ENCODE measurements at places on chromosomes 16 and 17.

- no peaks in the 10 kb centered on the region for H3K36me3 ChIP-seq
- H3K4me3 ChIP-seq, result no peak overlapping the region
- H3K27ac ChIP-seq, result no peak overlapping the region
- no peak for DNase-seq
- no peaks in the 10 kb centered on the region for H3K27me3 ChIP-seq
Observed at GRCh38 chr17:4485676-4486646, 12.7 kb upstream of the SPNS2 start.

DNA sequence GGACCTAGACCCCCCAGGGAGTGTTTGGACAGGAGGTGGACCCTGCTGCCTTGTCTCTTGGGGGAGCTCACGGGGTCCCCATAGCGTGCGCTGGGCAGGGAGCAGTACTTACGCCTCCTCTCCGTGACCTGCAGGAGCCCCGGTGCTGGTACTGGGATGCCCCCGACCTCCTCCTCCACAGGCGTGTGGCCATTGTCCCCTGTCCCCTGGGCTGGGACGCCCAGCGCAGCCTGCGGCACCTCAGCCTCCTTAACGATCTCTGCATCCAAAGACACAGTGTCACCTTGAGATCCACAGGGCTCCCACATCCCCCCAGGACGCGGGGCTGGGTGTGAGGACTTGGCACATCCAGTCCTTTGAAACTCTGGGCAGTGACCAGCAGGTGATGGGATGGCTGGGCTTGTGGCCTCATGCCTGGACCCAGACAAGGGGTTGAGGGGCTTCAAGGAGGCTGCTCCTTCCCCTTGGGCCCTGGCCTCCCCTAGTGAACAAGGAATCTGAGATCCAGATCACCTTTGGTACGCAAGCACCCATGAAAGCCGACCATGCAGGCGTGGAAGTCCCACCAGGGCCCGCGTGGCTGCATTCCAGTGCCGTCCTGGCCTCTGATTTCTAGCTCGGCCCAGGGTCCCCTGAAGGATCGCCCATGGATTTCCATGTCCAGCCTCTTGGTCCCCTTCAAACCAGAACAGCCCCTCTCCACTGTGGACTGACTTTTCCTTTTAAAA, 9.9 kb downstream of the DBNDD1 start:
- H3K36me3 ChIP-seq, result no peaks in the 10 kb centered on the region
- H3K4me1 ChIP-seq, result no peaks in the 10 kb centered on the region
- no peaks in the 10 kb centered on the region for H3K27me3 ChIP-seq
- DNase-seq, result no peak
- H3K4me3 ChIP-seq, result no peak overlapping the region
- no peak overlapping the region for H3K27ac ChIP-seq

DNA sequence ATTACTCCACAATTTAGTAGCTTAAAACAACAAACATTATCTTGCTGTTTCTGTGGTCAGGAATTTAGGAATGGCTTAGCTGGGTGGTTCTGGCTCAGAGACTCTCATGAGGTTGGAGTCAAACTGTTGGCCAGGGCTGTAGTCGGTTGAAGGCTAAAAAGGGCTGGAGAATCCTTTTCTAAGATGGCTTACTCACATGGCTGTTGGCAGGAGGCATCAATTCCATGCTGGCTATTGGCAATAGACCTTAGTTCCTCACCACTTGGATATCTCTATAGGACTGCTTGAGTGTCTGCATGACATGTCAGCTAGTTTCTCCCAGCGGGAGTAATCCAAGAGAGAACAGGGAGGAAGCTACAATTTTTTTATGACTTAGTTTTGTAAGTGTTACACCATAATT, 6.6 kb upstream of the EFCAB13 start:
- peak overlapping the region; percentile 56 for H3K27ac ChIP-seq
- no peaks in the 10 kb centered on the region for H3K4me1 ChIP-seq
- DNase-seq, result no peak
- H3K4me3 ChIP-seq, result no peak overlapping the region
- no peaks in the 10 kb centered on the region for H3K27me3 ChIP-seq
- no peaks in the 10 kb centered on the region for H3K36me3 ChIP-seq

DNA sequence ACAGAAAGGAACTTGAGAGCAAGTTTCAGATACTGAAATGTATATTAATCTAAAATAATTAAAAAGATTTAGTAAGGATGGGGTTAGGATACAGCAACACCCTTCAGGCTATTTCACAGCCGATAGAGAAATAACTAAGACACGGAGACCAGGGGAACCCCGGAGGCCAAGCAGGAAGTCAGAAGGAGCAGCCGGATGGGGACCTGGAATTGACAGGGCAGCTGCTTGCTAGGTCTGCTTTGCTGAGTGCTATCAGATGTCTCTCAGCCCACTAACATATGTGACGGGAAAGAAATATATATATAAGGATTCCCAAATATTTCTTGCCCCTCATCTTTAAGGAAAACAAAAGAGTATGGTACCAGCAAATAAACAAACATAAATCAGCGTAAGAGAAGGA, 154.1 kb upstream of the CDH5 start:
- no peak overlapping the region for H3K27ac ChIP-seq
- DNase-seq, result no peak
- no peaks in the 10 kb centered on the region for H3K36me3 ChIP-seq
- H3K27me3 ChIP-seq, result no peaks in the 10 kb centered on the region
- H3K4me1 ChIP-seq, result no peaks in the 10 kb centered on the region

DNA sequence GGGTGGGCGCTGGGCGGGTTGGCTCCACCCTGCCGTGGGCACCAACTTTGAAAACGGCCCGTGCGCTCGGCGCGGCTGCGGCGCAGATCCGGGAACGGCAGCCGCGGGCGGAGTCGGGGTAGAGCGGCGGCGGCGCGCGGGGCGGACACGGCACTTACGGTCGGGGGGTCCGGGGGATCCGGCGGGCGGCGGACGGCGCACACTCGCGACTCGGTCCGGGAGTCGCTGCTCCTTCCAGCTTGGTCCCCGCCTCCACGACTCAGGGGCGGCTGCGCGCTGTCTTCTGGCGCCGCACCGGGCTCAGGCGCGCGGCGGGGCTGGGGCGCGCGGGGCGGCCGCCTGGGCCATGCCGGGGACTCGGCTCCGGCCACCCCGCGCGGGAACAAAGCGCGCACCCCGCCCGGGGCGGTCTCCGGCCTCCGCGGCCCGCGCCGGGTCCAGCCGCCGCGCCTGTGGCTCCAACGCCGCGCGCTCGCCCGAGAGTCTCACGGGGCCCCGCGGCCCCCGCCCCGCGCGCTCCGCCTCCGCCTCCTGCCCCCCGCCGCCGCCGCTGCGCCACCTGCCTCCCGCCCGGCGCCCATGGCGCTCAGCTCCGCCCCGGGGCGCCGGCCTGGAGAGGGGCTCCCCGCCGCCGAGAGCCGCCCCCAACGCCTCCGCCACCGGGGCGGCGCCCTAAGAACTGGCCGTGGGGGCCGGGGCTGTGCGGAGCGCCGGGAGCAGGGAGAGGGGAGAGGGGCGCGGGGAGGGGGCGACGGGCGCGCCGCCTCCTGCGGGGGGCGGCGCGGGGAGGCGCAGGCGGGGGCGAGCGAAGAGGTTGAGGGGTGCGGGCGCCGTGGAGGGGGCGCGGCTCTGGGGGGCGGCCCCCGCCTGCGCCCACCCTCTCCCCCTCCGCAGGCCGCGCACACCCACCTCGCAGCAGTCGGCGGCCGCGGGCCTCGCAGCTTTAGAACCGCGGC, 35.9 kb downstream of the CBFA2T3 start:
- no peak for DNase-seq
- H3K36me3 ChIP-seq, result no peaks in the 10 kb centered on the region
- H3K27me3 ChIP-seq, result peaks cover 26% of the 10 kb centered on the region
- no peak overlapping the region for H3K27ac ChIP-seq

DNA sequence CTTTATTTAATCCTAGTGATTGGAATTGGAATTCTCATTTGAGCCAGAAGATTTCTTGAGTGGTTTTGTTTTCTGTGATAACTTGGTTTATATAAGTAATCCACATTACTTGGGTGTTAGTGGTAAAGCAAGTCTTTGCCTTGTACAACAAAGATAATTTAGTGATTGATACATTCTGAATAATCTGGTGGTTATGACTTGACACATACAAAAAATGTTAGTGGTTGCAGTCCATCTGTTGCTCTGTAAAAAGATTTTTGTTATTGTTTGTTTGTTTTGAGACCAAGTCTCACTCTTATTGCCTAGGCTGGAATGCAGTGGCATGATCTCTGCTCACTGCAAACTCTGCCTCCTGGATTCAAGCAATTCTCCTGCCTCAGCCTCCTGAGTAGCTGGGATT, 13.2 kb downstream of the OMG start:
- no peak for DNase-seq
- no peaks in the 10 kb centered on the region for H3K4me1 ChIP-seq
- no peaks in the 10 kb centered on the region for H3K27me3 ChIP-seq
- H3K27ac ChIP-seq, result no peak overlapping the region
- no peak overlapping the region for H3K4me3 ChIP-seq
- no peaks in the 10 kb centered on the region for H3K36me3 ChIP-seq

GRCh38 chr16:69553332-69553731, 12.4 kb upstream of the NFAT5 start:
- no peak overlapping the region for H3K27ac ChIP-seq
- DNase-seq, result no peak
- no peaks in the 10 kb centered on the region for H3K4me1 ChIP-seq
- H3K4me3 ChIP-seq, result no peak overlapping the region

DNA sequence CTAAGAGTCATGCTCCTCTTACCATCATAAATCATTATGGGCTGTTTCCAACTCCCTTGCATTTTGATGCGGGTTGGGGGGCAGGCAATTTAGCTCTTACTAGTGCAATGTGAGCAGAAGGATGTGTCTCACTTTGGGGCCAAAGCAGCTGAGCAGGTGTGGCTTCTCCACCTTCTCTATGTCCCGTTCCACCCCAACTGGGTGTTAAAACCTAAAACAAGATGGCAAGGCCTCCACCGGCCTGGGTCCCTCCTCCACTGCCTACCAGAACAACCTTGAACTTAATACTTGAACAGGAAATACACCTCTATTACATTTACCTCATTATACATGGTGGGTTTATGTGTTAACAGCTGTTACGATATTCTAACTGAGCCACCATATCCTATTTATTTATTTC, 52.8 kb downstream of the TOX3 start:
- H3K4me1 ChIP-seq, result no peaks in the 10 kb centered on the region
- no peak for DNase-seq
- H3K36me3 ChIP-seq, result no peaks in the 10 kb centered on the region
- H3K4me3 ChIP-seq, result no peak overlapping the region
- no peaks in the 10 kb centered on the region for H3K27me3 ChIP-seq

DNA sequence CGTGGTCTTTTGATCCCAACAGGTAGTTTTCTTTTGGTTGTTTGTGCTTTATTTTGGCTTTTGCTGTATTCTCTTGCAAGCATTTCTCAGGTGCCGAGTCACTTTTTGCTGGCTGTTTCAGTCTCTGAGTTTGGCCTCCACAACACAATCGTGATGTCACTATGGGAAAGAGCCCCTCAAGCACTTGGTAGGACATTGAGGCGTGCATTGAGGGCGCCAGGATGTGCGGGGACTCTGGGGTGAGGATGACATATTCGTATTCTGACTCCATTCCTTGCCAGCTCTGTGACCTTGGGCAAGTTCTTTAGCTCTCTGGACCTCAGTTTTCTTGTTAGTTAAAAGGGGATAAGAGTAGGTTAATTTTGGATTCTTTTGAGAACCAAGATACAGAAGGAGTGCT, 13.0 kb downstream of the KSR1 start:
- no peaks in the 10 kb centered on the region for H3K27me3 ChIP-seq
- DNase-seq, result no peak
- H3K36me3 ChIP-seq, result no peaks in the 10 kb centered on the region
- no peak overlapping the region for H3K27ac ChIP-seq
- H3K4me1 ChIP-seq, result no peaks in the 10 kb centered on the region

DNA sequence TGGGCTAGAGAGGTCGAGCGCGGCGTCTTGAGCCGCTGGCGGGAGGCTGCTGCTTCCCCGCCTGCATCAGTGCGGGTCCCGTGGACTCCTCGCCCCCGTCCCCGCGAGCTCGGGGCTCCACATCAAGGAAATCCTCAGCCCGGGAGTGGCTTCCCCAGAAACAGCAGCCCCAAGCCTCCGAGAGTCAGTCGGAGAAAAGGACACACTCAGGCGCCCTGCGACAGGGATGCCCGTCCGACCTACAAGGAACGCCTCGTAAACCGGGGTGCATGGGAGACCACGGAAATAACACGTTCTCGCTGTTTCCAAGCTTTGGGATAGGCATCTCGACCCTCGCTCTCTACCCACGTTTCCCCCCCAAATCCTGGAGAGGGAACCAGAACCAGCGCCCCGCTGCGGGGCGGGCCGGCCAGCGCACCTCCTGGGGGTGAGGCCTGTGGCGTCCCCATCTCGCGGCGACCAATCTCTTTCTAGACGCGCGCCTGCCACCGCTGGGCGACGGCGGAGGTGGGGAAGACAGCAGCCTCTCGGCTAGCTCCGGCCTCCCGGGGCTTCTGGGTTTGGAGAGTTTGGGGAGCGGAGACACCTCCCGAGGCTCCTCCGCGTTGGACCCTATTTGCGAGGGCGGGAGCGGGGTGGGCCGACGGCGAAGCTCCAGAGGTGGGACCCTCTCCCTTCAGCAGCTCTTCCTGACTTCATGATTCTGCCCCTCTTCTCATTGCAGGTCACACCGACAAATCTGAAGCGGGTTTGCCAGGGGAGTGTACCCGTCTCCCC, 759 bp upstream of the TP53I13 start:
- H3K27ac ChIP-seq, result peak overlapping the region; percentile 94
- H3K36me3 ChIP-seq, result no peaks in the 10 kb centered on the region
- peak; percentile 80 for DNase-seq
- peaks cover 8% of the 10 kb centered on the region for H3K4me1 ChIP-seq
- H3K4me3 ChIP-seq, result peak overlapping the region; percentile 82

DNA sequence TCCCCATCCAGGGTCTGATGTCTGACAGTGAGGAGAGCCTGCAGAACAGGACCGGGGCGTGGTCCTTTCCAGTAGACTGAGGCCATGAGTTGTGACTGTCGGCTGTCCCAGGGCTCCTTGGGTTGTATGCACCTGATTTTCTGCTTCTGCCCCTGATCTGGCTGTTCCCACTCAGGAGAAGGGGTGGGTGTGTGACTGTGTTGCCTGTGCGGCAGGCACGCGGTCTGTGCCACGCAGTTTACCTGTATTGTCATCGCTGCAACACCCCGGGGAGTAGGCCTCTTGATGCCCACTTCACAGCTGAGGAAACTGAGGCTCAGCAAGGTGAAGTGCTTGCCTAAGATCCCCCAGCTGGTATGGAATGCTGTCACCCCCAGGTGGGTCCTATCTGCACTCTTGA, 1.4 kb downstream of the CRISPLD2 start:
- H3K4me3 ChIP-seq, result peak overlapping the region; percentile 50
- H3K4me1 ChIP-seq, result no peaks in the 10 kb centered on the region
- peaks cover 5% of the 10 kb centered on the region for H3K27me3 ChIP-seq
- no peaks in the 10 kb centered on the region for H3K36me3 ChIP-seq

DNA sequence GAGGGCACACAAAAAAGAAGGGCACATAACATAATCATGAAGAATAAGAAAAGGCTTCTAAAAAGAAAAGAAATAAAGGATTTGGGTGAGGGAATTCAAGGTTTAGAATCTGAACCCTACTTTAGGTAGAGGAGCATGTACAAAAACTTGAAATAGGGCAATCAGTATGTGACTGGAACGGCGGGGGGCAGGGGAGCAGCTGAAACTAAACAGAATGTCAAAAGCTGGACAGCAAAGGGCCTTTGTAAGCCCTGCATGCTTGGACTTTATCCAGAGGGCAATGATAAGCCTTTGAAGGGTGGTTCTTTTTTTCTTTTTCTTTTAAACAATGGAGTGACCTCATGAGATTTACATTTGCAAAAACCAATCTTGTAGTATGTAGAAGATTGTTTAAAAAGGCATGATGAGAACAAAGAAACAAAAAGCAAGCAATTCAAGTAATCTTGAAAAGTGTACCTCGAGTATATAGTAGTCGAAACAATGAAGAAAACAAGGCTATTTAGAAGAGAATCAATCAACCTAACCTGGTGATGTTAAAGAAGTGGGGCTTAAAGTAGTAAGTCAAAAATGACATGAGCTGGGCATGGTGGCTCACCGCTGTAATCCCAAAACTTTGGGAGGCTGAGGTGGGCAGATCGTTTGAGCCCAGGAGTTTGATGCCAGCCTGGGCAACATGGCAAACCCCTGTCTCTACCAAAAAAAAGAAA, 46.7 kb upstream of the ANKFY1 start:
- no peak overlapping the region for H3K4me3 ChIP-seq
- H3K27ac ChIP-seq, result no peak overlapping the region
- DNase-seq, result no peak
- H3K4me1 ChIP-seq, result peaks cover 10% of the 10 kb centered on the region

All from colonic mucosa (tissue), 4 donors.